ENCODE measurements at places on chromosomes 6 and 20.

DNA sequence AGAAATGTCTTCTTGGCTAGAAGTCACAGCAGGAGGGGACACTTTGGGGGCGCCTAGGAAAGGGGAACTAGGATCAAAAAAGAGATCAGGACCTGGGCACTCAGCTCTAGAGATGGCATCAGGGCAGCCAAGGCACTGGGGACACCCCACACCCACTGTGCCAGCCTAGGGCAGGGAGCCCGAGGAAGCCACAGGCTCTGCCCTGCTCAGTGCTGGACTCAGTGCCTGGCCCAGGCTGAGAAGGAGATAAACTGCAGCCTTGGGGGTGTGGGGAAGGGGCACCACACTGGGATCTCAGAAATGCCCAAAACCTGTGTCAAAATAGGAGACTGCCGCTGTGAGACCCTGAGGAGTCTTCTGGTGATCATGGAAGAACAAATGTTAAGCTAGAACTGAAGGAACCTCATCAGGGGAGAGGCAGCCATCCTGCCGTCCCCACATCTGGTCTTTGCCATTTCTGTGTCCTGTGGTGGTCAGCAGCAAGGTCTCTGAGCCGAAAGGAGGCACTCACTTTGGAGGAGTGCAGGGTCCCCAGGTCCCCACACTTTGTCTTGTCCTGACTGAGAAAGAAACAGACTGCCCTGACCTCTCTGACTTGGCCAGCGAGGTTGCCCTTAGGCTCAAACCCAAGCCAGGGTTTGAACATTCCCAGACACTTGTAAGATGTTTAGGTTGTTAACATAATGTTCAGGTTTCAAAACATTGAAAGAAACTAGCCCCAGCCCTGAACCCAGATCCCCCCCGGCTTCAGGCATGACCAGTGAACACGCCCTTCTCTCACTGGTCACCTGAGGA lies 2.3 kb downstream of the ARFRP1 start:
- DNase-seq = no peak

DNA sequence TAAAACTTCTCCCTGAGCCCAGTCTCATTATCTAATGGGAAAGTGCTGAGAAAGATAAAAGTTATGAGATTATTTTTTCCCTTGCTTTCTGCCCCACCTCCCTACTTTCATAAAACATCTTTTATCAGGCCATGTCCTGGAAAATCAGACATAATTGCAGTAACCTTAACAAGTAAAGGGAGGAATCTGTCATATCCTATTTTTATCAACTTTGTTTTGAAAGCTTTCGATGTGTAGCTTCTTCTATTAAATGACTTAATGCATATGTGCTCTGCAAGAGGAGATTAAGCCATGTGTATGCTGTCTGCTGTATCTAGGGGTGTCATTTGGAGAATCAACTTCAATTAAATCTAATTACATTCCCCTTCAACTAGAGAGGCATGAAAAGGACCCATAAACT lies 408.9 kb downstream of the CBLN4 start:
- no peak for DNase-seq

- DNase-seq = no peak
These were observed 184.7 kb upstream of the PRSS16 start for GRCh38 chr6:27062755-27063154.

DNA sequence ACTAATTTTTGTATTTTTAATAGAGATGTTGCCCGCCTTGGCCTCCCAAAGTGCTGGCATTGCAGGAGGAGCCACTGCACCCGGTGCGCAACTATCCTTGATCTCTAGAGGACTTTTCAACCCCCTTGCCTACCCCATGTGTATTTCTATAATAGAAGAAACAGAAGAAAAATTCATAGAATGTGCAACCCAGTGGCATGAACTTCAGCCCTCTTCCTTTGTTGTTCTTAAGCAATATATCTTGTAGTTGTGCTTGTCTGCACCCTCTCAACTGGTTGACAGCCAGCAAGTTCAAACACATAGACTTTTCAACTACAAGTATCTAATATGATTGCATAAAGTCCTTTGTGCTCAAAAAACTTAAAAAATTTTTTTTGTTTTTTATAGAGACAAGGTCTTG lies 72.3 kb upstream of the NCOA3 start:
- no peak for DNase-seq

DNA sequence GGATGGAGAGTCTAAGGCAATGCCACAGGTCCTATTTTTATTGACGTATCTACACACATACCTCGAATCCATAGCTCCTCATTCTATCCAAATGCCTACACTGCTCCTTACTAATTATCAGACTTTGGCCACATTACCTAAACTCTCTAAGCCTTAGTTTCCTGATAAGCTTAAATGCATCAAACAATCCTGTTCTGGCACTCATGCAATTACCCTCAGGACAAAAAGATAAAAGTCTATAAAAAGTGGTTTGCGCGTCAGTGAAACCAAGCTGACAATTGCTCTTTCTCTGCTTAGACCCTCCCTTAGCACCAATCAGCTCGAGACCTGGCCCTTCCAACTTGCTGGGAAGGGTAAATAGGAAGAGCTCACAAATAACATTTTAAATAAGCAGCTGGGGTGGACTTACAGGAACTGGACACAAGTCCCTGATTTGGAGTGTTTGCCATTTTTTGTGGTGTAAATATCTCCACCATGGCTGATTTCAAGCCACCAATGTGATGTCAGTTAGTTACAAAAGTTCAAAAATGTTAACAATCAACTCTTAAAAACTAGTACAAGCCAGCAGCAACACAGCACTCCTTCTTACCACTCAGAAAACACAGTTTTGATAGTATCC lies 7.2 kb upstream of the PLEKHG1 start:
- DNase-seq = no peak

- peak; percentile 93 for DNase-seq
These were observed 240.9 kb downstream of the PHACTR1 start for GRCh38 chr6:12957321-12958051.

- DNase-seq = no peak
These were observed 174.8 kb downstream of the IBTK start for GRCh38 chr6:82072751-82073150.

DNA sequence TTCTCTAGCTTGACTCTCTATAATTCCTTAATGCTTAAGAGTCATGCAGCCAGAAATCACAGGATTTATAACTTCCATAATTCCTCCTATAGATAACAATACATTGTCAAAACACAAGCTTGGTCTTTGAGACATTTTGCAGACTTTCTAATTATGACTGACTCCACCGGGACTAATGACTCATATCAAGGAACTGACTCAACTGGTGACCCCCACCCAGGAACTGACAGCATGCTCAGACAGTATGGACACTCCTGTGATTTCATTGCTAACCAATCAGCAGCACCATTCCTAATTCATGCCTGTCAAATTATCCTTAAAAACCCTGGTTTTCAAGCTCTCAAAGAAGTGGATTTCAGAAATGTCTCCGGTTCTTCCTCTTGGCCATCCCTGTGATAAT lies 670.5 kb upstream of the IMPG1 start:
- DNase-seq = no peak

DNA sequence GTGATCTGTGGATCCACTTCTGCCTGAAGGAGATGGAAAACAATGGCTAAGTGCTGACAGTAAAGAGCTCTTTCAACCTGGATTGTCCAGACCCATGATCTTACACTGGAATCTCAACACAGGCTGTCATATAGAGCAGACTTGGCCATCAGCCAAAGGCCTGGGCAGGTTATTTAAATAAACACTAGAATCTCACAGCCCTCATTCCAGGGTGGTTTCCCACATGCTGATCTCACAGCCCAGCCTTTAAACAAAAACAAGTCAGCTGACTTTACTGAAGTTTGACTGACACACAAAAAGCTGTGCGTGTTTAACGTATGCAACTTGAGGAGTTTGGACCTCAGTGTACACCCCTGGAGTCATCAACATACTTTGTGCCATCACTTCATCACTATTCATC lies 28.4 kb downstream of the SYNDIG1 start:
- DNase-seq = no peak

DNA sequence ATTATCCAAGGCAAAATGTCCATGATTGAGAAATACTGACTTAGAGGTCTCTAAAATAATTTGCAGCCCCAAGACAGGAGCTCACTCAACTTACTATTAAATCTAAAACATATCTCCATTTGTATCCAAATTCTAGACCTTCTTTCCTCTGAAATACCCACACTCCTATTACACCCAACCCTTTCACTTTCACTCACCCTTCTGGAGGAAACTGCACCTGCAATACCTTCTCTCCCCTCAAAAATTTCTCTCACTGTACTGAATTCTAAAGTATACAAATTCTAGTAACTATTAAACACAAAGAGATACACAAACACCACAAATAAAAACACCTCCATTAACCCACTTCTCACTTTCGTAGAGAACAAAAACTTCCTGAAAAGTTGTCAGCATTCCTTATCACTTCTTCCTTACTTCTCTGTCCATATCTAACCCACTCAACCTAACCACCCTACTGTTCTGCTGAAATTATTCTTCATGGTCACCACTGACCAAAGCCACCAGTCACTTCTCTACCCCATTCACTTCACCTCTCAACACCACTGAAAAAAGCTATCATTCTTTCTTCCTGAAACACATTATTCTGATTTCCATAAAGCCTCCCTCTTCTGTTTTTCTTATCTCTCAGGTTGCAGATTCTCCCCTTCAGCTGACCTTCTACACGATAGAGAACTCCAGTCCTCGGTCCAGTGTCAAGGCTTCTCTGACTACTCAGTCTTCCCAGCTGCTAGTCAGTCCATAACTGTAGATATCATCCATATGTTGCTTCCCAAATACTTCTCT lies 12.0 kb downstream of the LMBRD1 start:
- no peak for DNase-seq

All from pons (tissue), 1 donor.